Activated CD4-positive, alpha-beta T cell treated with anti-CD3 and anti-CD28 coated beads, Interleukin-2, amount 50 U/mL, for 16 hours (primary cell): ENCODE measurements at places on chromosomes 3 and 15.

DNA sequence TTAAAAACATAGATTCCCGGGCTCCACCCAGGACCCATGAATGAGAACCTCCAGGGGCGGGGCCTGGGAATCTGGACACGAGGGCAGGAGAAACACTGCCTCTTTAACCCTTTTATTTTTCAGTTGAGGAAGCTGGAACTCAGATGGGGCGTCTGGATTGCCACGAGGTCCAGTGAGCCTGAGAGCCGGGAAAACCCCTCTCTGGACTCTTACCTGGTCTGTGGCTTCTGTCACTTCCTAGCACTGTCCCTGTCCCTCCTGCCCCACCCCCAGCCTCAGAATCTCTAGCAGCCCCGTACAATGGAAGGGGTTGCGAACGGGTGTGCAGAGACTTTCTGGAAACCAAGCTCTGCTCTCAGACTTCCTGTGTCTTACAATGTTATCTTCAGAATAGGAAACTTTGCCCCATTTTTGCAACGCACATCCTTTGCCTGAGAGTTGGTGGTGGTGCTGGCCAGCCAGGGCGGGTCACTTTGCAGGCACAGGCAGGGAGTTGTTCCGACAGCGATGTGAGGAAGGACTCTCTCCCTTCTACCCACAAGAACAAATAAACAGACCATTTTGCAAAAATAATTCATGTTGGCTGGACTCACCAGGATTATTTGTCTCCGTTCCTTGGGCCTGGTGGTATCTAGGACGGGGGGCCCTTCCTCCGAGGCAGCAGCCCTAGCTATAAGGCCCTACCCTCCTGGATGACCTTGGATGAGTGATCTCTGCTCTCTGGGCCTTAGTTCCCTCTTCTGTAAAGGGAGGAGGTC, 59.1 kb downstream of the SMAD6 start:
- no peak for DNase-seq

- no peak for DNase-seq
Measured at GRCh38 chr3:149340310-149340933, 7.0 kb upstream of the TM4SF18 start.

GRCh38 chr3:55532806-55533205, 45.7 kb upstream of the WNT5A start:
- DNase-seq: no peak

GRCh38 chr3:134373271-134374104, 759 bp downstream of the AMOTL2 start:
- DNase-seq: no peak

DNA sequence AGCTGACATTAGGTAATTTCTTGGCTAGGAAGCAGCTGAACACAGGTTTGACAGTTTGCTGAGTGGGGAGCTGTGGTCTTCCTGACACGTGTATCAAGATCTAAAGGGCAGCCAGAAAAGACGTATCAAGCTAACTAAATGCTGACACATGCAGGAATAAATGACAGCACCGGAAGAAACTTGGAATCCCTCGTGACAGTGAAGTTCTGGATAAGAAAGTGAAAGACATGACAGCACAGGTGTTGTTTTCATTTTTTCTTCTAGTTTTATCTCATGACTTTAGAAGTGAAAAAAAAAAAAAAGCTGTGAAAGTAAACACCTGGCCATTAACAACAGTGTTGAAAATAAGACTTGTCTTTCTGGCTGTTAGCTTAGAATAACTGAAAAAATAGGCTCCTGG, 48.7 kb downstream of the FGF7 start:
- peak; percentile 35 for DNase-seq
